ENCODE measurements at places on chromosomes 1 and 21.
A peak's percentile ranks its signal among the peaks of the same experiment; 100 is the strongest.

- DNase-seq, result no peak
These were observed 32.4 kb upstream of the BSDC1 start for GRCh38 chr1:32426489-32427255.

DNA sequence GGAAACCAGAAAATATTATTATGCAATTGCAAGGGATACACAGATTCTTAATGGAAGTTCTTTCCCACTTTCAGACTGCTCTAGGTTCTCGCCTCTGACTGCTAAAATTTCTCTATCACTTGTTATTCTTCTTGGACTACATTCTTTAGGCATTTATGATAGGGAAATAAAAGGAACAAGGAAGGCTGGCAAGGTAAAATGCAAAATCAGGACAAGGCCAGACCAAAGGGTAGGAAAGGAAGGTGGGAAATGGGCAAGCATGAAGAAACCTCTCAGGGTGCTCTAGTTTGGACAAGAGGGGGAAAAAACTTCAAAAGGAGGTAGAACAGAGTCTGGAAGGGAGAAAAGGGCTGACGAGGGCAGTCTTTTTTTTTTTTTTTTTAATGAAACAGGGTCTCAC lies 26.2 kb downstream of the UROD start:
- no peak for DNase-seq

- peak; percentile 44 for DNase-seq
These were observed 499.2 kb downstream of the OMA1 start for GRCh38 chr1:58047265-58047858.

- peak; percentile 63 for DNase-seq
These were observed 57.3 kb upstream of the EFHD2 start for GRCh38 chr1:15352128-15352957.

- no peak for DNase-seq
These were observed 25.6 kb downstream of the GON4L start for GRCh38 chr1:155831279-155831976.

- DNase-seq, result no peak
These were observed 355.2 kb downstream of the PBX1 start for GRCh38 chr1:164914208-164914607.

DNA sequence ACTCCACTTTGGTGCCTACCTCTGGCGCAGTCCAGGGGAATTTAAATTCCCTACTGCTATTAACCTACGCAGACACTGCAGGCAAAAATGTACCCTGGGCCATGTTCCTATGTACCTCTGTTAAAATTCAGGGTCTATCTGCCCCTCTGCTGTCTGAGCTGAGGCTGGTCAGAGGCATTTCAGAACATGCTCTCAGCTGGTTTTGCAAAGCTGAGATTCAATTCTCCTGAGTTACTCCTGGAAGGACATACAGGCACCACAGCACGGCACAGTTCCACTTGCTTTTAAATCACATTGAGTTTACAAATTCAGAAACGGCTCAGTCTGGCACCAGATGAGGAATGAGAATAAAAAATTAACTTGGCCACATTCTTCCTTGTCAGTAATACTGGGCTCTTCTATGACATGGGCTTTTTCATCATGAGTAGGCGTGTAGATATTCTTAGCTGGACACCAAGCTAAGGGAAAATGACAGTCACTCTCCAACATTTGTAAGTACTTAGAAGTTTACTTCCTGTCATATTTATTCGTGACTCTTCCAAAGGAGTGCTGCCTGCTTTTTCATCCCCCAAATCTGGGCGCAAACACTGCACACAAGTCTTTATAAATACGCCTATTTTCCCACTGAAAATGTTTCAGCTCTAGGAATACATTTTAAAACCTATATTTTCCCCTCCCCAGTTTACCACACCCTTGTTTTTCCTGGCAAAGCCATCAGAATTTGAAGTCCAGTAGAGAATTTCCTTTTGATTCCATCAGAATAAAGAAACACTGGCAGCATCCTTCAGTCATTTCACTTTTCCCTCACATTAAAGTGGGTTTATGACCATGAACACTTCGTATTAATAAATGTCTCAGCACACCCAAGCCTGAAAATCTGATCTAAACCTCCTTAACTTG lies 1.9 kb downstream of the C1orf198 start:
- no peak for DNase-seq

DNA sequence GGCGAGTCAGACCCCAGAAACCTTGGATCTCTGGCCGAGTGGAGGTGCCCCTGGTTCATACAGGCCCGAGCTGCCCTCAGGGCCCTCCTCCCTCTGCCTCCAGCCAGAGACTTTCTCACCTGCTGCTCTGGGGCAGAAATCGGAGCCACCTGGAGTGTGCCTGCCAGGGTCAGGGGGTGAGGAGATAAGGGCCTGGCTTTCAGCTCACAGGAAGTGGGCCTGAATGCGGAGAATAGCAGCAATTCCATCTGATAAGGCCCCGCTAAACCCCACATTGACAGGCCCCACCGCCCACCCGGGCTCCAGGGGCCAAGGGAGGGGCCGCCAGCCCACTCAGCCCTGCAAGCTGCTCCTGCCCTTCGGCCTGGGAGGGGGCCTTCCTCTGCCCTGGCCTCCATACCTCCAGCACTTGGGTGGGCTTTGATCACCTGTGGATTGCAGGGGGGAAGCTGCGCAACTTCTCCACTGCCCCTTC lies 123.7 kb upstream of the ARHGEF16 start:
- no peak for DNase-seq
